ENCODE measurements at places on chromosomes 16 and 17. TPM values are rescaled to one million over a fixed set of nuclear protein-coding genes. Genes with fewer than 3 reads are reported as not detected.

Gene KIF22
- 12.3 TPM for polyA plus RNA-seq

Gene ADAT1
- polyA plus RNA-seq, result 36.2 TPM

Gene SDK2
- polyA plus RNA-seq, result 0.01 TPM

Gene ABCC6
- 1.2 TPM for polyA plus RNA-seq

Gene CACNA1H
- polyA plus RNA-seq, result 10.5 TPM

Gene SOX15
- polyA plus RNA-seq, result 0.78 TPM

Gene HOXB2
- polyA plus RNA-seq, result 15.9 TPM

Gene PDIA2
- polyA plus RNA-seq, result 0.06 TPM

Gene RCVRN
- polyA plus RNA-seq, result not detected

Gene PIK3R5
- polyA plus RNA-seq, result 0.15 TPM

Gene PRSS27
- polyA plus RNA-seq, result 0.16 TPM

All from fibroblast of lung (primary cell).